ENCODE measurements at places on chromosomes 4 and X. TPM values are rescaled to one million over a fixed set of nuclear protein-coding genes. Genes with fewer than 3 reads are reported as not detected.
A peak's percentile ranks its signal among the peaks of the same experiment; 100 is the strongest.

DNA sequence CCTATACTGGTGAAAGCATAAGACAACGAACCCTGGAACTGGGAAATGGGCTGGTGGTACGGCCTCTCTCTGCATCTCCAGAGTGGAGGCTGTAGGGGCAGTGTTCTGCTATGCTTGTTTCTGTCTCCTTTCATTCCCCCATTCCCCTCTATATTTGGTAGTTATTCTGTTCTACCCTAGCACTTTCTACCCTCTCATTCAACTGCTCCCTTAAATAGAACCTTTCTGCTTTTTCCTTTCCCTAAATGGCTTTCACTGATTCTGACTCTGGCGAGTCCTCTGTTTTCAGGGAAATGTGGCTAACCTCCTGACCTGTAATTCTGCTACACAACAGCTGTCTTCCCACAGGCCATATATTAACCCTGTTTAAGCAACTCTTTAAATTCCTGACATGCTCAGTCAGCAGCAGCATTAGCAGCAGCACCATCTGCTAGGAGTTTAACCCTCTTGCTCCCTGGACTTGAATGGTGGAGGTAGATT lies 94.2 kb downstream of the CXCL13 start:
- no peak overlapping the region for H3K4me3 ChIP-seq
- H3K36me3 ChIP-seq, result no peaks in the 10 kb centered on the region
- peak; percentile 33 for DNase-seq
- peaks cover 19% of the 10 kb centered on the region for H3K4me1 ChIP-seq

DNA sequence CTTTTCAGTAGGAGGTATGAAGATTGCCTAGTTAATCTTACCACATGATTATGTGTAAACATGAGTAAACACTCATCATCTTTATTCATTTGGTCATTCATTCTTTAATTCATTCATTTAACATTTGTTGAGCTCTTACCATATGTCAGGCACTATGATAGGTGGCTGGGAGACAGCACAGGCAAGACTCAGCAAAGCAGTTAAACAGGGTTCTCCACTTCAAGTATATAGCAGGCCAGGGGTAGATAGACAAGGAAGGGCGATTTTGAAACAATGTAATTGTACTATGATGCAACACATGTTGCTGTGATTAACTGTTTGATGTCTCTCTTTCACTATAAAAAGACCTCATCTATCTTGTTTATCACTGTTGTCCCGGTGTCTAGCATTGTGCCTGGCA lies 84.3 kb upstream of the GPR101 start:
- H3K27ac ChIP-seq, result no peak overlapping the region
- H3K27me3 ChIP-seq, result no peaks in the 10 kb centered on the region
- peaks cover 6% of the 10 kb centered on the region for H3K36me3 ChIP-seq
- DNase-seq, result no peak

DNA sequence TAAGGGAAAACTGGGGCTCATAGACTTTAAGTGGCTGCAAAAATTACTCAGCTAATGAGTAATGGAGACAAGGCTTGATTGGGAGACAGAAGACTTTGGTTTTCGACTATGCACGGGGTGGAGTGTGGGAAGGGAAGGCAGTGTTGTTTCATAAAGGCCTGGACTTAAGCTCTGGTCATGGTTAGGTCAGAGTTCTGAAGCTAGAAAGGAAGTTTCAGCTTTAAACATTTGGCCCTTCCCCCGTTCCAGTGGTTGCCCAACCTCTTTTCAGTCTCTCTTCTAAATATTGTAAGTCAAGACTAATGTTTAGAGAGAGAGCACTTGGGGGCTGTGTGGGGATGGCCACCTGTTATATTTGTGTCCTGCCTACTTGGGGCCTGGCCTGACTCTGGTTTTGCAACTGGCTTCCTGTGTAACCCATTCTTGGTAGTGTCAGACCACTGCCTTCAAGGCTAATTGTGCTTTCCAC lies 21.0 kb downstream of the MSN start:
- peaks cover 10% of the 10 kb centered on the region for H3K36me3 ChIP-seq
- no peaks in the 10 kb centered on the region for H3K27me3 ChIP-seq
- H3K27ac ChIP-seq, result no peak overlapping the region
- H3K4me3 ChIP-seq, result no peak overlapping the region
- DNase-seq, result no peak

DNA sequence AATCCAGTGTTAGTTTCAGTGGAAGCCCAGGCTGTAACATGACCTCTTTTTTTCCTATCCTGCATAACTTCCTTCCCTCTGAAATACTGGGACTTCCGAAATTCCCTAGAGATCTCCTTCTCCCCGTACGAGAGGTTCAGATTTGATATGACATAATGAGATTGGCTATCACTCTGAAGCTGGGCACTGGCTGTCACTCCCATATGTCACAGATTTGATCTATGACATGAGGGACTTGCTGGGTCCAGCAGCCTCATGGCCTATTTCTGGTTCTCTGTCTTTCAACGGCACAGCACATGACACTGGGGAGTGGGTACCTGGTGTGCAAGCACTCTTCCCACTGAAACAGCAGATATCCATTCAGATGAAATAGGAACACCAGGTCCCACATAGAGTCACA lies 36.7 kb downstream of the PF4 start:
- peak overlapping the region; percentile 65 for H3K4me3 ChIP-seq
- H3K36me3 ChIP-seq, result no peaks in the 10 kb centered on the region
- peaks cover 19% of the 10 kb centered on the region for H3K4me1 ChIP-seq

IQCM gene
- total RNA-seq, result not detected

GLRB gene
- 0.71 TPM for total RNA-seq

All from WTC11 (cell line).